NCI-H187 (cell line): ENCODE measurements at places on chromosomes 12 and 14.

DNA sequence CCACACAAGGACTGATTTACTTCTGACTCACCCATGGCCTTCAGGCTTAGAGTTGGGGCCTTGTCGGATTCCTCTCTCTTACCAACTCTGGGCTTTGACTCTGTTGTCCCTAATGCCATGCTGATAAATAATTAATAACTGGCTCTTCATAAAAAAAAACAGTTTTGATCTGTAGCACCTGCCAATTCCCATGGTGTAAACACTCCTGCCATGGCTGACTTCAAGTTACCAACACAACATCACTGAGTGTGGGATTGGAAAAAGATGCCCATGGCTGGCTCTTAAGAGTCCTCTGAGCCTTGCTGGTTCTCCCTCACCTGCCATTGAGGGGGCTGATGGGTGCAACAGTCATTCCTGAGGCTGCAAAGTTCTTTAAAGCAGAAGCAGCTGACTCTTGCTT is 104.8 kb downstream of the KIF26A start:
- DNase-seq: no peak

DNA sequence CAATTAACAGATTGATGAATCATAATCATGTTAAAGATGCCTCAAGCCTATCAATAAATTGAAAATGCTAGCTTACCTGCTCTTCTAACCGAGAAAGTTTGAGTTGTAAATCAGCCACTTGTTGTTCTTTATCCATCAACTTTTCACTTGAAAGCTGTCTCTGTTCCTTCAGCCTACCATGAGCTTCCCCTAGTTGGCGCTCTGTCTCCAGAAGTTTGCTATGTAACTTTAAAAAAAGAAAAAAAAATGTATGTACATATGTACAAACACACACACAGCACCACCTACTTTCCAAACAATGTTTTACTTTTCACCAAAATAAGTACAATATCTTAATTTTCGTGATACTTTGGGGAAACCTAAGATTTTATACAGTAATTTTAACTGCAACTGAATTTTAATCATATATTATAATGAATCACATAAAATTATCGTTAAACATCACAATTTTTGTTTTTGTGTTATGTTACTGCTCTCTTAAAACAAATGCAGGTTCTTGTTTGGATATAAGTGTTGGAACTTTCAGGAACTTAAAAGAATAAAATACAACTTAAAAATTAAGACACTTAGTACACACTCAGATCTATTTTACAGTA is 101.2 kb downstream of the EEA1 start:
- no peak for DNase-seq

- DNase-seq: no peak
Measured at GRCh38 chr12:53733051-53733806, 6.0 kb upstream of the CALCOCO1 start.

DNA sequence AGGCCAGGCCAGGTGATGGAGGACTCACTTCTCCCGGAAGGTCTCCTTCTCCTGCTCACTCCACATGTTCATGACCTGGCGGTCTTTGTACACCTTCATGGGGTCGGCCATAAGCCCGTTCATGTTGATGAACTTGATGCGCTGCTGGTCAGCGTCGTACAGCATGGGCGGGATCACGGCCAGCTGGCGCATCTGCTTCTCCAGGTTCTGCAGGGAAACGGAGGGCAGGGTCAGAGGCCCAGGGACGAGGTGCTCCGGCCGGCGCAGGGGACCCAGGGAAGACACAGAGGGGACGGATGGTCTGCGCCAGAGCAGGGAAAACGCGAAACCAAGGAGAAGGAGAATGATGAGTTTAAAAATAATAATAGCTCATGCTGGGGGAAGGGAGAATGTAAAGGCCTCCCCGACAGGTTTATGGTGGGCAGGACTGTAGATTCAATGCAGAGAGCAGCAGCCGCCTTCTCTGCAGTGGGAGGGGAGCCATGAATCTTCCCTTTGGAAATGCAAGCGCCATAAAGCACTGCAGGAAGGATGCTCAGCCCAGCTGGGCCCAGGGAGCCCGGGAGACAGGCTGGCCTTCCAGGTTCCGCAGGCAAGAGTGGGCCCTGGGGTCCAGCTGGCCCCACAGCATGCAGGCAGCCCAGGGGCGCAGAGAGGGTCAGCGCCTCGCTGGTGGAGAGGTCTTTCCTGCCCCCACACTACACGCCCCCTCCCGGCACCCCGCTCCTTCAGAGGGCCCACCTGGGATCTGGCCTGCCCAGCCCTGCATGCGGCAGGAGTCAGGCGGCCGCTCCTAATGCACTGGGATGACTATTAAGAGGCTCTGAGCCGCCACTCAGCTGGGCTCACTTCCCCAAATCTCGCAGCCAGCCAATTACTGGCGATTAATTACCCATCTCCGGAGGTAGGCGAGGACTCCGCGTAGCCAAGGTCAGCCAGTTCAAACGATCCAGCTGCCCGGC is 132.0 kb downstream of the RFLNA start:
- DNase-seq: no peak

- DNase-seq: no peak
Measured at GRCh38 chr14:61668282-61668681, 27.0 kb upstream of the HIF1A start.
